ENCODE measurements at places on chromosomes 6 and 20.

- DNase-seq, result no peak
Observed at GRCh38 chr6:5762561-5762968, 244.2 kb downstream of the NRN1 start.

GRCh38 chr6:154566866-154567265 is 56.4 kb upstream of the CNKSR3 start:
- no peak for DNase-seq

DNA sequence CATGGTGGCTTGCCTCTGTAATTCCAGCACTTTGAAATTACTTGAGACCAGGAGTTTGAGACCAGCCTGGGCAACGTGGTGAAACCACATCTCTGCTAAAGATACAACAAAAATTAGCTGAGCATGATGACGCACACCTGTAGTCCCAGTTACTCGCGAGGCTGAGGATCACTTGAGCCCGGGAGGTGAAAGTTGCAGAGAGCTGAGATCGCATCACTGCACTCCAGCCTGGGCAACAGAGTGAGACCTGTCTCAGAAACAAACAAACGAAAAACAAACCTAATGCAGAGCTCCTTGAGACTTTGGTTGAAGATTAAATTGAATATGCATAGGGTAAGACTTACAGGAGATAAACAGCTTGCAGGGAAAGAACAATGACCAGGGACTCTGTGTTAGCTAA is 80.8 kb downstream of the SCAF8 start:
- DNase-seq, result no peak

DNA sequence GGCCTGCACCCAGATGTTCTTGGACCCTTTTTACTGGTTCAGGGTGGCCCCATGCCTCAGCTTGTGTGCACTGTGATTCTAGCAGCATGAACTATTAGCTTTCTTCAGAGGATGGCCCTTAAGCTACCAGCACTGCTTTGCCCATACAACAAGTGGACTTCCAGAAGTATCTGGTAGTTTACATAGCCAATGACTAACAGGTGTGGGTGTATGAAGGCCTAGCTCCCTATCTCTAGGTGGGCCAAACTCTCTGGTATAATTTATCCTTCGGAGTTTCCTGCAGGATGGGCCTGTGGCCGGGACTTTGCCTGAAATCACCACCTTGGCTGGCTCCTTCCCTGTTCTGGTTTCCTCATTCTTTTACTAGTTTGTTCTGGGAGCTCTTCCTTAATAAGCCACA is 26.1 kb upstream of the JAG1 start:
- DNase-seq, result no peak

- no peak for DNase-seq
Observed at GRCh38 chr6:22529866-22530265, 39.5 kb upstream of the HDGFL1 start.

- no peak for DNase-seq
Observed at GRCh38 chr20:17807651-17808050, 107.9 kb downstream of the BANF2 start.

DNA sequence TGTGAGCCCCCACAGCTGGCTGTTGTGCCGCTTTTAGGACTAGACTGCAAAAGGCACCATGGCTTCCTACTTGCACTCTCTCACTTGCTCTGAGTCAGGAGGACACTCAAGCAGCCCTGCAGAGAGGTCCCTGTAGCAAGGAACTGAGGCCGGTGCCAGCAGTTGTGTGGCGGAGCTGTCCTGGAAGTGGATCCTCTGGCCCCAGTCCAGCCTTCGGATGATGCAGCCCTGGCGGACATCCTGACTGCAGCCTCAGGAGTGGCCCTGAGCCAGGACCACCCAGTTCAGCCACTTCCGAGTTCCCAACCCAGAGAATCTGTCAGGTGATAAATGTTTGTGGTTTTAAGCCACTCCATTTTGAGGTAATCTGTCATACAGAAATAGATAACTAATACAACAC is 17.5 kb downstream of the CTCFL start:
- no peak for DNase-seq

- DNase-seq, result no peak
Observed at GRCh38 chr6:137414599-137414998, 79.6 kb downstream of the OLIG3 start.

- DNase-seq, result no peak
Observed at GRCh38 chr20:25496165-25496967, 88.9 kb downstream of the GINS1 start.

DNA sequence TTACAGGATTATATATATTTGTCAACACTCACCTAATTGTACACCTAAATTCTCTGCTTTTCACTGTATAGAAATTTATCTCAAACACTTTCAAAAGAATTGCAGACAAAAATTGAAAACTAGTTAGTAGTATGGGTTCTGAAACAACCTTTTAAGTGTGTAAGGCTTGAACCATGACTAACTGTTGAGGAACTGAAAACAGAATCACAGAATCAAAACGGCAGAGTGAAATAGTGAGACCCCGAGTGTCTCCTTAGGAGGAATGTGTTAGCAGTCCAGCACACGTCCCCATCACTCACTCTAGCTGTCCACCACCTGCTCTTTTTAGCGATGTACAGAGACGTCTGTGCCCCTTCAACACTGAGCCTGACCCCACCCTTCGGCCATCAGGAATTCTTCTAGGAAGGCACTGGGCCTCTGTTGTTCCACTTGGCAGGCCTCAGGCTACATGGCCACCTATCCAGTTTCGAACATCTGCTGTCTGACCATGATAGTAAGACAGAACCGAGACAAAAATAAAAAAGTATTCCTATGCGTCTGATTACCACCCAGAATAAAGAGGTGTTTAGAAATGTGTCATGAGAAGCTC is 227.4 kb downstream of the C6orf118 start:
- DNase-seq, result no peak

DNA sequence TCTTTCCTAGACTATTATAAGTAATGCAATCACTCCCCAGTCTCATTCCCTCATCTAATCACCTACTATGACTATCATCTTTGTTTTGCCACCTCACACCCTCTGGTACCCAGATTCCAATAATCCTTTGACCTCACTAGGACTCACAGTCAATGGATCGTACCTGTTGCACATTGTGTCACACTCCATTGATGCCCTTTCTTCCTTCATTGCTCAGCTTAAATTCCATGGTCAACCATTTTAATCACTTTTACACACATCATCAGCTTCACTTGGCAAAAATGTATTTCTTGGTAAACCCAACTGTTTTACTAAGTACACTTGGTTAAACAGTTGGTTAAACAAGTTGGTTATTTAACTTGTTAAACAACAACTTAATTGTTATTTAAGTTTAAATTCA is 44.0 kb downstream of the CEP162 start:
- no peak for DNase-seq

- no peak for DNase-seq
Observed at GRCh38 chr20:36035745-36036144, 67.4 kb downstream of the CNBD2 start.

GRCh38 chr6:124982669-124983068 is 20.4 kb downstream of the RNF217 start:
- DNase-seq, result no peak

DNA sequence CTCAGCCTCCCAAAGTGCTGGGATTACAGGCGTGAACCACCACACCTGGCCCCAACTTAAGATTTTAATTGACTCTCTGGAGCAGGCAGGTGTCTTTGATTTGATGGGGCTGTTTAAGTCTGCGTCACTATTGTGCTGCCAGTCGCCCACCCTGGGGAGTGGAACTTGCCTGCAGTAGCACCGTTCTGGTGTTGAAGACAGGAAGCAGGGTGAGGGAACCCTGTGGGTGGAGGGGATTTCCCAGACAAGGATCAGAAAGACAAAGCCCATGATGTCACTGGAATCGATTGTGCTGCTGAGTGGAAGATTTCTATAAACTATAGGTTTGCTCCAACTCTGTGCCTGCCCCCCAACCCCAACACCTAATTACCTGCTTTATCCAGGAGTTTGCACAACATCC is 11.0 kb downstream of the ALDH8A1 start:
- DNase-seq, result no peak

DNA sequence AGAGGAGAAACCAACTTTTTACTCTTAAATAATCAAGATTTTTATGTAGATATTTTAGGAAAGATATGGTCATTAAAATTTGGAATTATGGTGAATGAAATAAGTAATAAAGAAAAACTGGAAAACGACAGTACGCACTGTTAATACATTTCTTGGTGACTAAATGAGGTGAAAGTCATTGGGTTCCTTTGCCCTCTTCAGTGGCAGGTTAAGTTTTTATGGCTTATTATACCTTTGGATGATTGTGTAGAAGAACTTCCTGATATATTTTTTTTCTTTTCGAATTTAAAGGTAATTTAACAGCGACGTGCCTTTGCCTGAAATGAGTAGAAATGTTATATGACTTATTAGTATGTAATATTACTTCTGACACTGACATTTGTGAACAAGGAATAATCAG is 43.4 kb downstream of the FOXO3 start:
- no peak for DNase-seq

Data from SK-N-MC (cell line).